ENCODE measurements at places on chromosomes 1 and 21.

- no peak for DNase-seq
Observed at GRCh38 chr1:89088572-89088971, 23.6 kb upstream of the GBP1 start.

- no peak for DNase-seq
Observed at GRCh38 chr1:224459966-224460365, 25.4 kb upstream of the WDR26 start.

DNA sequence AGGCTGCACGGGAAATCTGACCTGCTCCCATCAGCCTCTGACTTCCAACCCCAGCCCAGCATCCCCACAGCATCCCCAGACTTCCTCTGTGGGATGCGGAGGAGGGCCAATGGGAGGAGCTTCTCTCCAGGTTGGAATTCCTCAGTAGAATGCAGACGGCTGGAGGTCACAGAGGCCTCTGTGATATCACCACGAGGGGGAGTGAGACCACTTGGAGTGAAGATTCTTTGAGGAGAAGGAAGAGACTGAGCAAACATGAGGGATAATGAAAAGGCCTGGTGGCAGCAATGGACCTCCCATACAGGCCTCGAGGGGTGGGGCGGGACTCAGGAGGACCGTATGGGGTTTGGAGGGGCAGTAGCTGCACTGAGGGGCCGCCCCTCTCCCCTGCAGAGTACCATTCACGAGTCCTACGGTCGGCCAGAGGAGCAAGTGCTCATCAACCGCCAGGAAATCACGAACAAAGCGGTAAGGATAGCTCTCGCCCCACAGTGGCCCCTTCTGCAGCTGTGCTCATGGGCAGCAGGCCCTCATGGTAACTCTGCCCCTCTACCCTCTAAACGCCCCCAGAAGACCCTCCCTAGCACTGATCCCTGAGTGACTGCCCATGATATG is at the start of gene CATSPER4:
Gene CATSPER4 (plus strand): TSS at position 230 of the 615 bp plus-strand sequence. CDS start 26 bp downstream, at position 256.
- DNase-seq = no peak

DNA sequence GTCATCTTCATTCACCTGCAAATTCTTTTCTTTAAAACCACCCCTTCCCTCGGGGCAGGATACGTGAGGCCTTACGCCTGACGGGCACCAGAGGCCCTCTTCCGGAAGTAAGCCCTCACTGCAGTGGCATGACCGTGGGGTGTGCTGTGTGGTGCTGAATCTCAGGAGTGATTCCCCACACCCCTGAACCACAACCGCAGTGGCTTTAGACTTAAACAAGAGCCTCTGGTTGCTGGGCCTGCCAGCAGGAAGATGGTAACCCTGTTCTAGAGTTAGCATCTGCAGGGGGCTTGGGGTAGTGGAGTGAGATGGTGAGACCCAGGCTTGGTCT is 12.1 kb downstream of the BSND start:
- no peak for DNase-seq

GRCh38 chr1:248923352-248924338 is 17.6 kb downstream of the PGBD2 start:
- no peak for DNase-seq
